Gastrocnemius medialis (tissue), 4 donors: ENCODE measurements at places on chromosomes 1 and 21.

GRCh38 chr1:64340361-64340760 is 129.6 kb upstream of the CACHD1 start:
- DNase-seq: no peak

GRCh38 chr1:222592171-222592570 is 2.4 kb upstream of the TAF1A start:
- no peak for DNase-seq

GRCh38 chr1:3814771-3815561 is 18.7 kb upstream of the LRRC47 start:
- DNase-seq: no peak

DNA sequence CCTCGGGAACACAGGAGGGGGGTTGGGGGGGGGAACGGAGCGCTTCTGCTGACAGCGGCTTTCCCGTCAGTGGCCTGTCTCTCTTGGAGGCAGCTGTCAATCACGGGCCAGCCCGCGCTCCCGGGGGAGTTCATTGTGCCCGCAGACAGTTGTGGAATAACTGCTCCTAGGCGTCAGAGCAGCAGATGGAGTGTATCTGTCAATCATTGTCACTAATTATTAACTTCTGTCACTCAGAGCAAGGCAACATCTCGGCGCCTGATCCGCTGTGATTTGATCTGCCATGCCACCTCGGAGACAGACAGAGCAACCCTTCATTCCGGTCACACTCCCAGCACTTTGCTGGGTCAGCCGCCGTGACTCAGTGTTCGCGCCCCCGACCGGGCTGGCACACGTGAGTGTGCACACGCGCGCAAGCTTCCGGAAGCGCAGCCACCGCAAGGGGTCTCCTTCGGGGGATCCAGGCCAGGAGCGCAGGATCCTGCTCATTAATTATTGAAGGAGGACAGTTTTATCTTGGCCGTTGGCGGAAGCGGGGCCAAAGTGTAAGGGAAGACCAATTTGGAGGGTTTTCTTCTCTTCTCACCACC is 75.8 kb downstream of the RRAGC start:
- no peak for DNase-seq

- DNase-seq: no peak
Measured at GRCh38 chr1:240743705-240744104, 131.8 kb upstream of the GREM2 start.

DNA sequence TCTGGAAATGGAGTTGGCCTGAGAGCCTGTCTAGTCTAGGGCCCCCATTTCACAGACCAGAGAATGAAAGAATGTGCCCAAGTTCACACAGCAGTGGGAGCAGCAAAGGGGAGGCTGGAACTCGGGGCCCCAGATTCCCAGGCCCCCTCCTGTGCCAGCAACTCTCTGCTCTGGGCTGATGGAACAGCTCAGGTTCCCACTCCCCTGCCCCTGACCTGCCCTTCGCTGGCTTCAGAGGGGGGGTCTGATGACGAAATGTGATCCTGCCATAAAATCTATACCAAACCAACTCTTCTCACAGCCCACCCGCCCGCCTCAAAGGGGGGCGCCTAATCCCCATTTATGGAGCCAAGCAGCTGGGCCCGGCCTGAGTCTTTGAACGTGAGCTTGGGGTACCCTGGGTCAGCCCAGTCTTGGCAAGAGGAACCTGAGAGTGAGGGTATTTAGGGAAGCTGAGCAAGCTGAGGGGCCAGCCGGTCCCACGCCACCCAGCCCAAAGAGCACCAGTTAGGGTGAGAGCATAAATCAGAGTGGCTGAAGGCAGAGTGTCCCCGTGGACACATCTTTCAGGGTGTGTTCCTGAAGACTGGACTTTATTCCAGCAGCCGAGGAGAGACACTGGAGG is 65.0 kb downstream of the FOXD2 start:
- no peak for DNase-seq

DNA sequence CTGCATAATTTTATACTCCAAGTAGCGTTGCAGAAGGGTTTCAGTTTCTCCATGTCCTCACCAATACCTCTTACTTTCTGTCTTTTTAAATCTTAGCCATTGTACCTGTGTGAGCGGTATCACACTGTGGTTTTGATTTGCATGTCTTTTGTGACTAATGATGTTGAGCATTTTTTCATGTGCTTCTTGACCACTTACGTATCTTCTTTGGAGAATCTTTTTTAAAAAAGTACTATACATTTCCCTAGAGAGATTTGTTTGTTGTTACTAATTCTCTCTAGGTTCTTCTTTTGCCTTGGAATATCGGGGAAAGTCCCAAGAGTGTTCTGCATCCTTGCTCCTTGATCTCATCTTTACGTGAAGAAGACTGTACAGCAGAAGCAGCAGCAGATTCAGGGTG is 81.8 kb upstream of the WARS2 start:
- no peak for DNase-seq

GRCh38 chr21:41407541-41408460 is 18.2 kb upstream of the MX1 start:
- DNase-seq: no peak

- no peak for DNase-seq
Measured at GRCh38 chr21:39537571-39537970, 75.2 kb upstream of the B3GALT5 start.

DNA sequence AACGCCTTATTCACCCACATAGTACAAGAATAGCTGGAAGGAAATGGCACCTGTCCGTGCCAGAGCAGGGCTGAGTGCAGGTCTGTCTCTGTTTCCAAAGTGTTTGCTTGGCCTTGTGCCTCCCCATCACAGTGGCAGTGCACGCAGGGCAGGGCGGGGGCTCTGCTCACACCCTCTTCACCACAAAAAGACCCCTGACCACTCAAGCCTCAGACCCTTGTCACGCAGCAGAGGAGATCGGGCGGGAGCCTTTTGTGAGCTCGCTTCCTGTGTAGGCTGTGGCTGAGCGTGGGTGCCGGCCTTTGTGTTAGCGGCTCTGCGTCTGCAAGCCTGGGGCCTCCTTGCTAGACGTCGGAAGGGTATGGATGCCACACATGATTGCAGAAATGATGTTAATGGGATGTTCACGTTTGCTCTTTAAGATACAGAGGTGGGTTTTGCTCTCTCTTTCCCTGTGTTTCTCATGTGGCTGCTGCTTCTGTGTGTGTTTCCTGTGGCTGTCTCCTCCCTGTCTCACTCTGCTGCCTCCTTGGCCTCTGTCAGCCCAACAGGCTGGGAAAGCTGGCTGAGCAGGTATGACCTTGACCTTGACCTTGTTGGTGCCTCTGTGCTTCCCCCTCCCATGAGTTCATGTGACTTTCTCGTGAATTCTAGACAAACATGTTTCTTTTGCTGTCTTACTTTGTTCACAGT is 45.4 kb downstream of the S100B start:
- no peak for DNase-seq

- no peak for DNase-seq
Measured at GRCh38 chr1:234645964-234646363, 36.0 kb upstream of the IRF2BP2 start.

GRCh38 chr1:108114033-108114599 is 86.0 kb downstream of the SLC25A24 start:
- DNase-seq: no peak

DNA sequence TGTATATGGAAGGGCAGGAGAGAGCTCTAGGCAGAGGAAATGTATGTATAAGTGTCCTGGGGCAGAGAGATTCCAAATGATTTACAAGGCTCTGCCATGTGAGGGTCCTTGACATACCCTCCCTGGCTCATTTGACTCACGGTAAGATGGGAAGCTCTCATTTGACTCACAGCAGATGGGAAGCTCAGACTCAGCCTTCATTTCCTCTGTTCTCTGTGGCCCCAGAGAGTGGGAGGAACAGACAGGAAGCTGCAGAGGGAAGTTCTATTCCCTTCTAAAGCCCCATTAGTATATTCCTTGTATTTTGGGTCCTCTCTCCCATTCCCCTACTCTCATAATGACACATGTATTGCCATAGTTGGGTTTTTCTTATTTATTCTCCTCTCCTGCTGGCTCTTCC is 44.9 kb downstream of the FOXD2 start:
- no peak for DNase-seq

DNA sequence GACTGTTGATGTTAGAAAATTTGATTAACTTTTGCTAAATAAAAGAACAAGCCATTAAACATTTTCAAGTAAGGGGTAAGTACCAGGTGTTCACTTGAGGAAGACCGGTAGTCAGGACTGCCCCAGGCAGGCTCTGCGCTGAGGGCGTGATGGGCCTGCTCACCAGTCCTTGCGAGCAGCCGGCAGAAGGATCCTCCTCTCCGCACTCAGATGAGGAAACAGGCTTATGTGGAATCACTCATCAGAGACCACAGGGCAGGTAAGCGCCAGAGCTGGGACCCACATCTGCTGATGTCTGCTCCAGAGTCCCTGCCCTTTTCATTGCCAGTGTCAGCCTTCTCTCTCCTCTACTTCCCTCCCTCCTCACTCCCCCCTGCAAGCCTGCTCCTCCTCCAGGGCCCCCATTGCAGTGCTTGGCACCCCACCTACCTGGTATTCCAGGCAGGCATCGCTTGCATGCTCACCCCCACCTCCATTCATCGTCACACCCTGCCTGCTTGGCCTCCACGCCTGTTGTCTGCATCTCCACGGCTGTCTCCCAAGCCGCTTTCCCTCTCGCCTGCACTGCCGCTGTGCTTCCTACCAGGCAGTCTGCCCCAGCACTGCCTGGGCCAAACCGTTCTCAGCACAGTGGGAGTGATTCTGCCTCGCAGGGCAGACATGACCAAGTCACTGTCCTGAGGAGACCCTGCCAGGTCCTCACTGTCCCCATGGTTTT is 24.7 kb upstream of the KDM4A start:
- DNase-seq: no peak

- no peak for DNase-seq
Measured at GRCh38 chr1:23171181-23171755, 2.6 kb upstream of the LUZP1 start.

DNA sequence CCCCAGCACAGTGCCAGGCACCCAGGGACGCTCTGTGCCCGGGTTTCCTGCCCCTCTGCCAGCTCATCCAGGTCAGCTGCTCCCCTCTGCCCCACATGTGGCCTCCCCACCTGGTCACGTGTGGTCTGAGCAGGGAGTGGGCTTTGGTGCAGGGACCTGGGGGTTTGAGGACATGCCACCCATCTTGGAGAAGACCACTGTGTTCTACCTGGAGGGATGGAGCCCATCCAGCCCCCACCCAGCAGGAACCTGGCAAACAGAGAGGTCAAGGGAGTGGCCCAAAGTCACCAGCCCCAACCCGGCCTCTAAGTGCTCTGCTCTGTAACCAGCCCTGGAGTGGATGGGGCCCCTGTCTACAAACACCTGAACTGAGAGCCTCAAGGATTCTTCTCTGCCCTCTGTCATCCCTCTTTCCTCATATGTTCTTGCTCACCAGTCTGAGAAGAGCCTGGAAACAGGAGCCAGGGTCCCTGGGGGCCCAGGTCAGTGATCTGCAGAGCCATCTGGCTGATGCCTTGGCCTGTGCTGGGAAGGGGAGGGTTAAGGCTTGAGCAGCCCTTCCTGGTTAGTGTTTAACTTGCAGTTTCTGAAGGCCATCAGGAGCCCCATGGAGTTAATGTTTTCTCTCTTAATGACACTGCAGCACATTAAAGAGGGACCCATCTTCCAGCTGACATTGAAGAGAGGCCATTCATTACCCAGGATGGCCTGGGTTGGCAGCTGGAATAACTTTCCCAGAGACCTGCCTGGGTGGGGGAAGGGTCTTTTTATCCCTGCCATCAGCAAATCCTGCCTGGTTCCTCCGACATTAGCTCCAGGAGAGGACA is 235.4 kb downstream of the PTPRU start:
- DNase-seq: no peak

- no peak for DNase-seq
Measured at GRCh38 chr1:43039228-43040055, 80.8 kb upstream of the SLC2A1 start.

DNA sequence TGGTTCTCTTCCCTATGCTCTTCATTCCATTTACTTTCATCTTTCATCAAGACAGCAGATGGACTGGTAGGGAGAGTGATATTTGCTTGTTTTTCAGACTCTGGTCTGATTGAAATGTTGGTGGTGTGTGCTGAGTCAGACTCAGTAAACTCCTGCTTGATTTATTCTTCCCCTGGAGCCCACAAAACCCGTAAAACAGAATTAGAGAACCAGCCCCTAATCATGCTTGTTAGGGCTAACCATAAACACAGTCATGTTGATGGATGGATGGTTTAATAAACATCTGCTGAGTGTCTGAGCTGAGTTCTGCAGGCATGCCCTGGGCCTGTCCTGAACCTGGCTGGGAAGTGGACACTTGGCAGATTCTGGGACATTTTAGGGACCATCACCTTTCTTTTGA is 24.8 kb downstream of the NOS1AP start:
- no peak for DNase-seq

- DNase-seq: no peak
Measured at GRCh38 chr21:34987501-34988072, 61.5 kb downstream of the RUNX1 start.
